ENCODE measurements at places on chromosomes 2 and 18. TPM values are rescaled to one million over a fixed set of nuclear protein-coding genes. Genes with fewer than 3 reads are reported as not detected.

DNA sequence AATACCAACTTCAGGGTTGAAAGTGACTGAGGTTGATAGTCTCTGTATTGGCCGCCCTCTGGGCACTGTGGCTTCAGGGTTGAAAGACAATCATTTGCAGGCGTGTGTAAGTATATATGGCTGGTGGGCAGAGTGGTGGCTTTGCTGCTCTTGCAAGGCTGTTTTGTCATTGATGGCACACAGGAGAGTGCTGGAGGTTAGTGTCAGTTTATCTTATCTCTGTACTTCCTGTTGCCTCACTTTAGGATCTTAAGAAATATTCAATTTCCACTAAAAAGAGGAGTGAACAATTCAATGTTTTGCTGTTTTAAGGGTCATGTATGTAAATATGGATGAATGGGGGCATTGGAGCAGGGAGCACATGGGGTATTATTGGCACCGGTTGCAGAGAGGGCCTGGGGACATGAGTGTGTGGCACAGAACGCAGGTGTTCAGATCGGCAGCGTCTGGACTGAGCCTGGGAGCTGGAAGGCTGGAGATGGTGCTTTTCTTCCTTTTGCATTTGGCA lies 51.5 kb downstream of the NCK2 start:
- H3K36me3 ChIP-seq = no peaks in the 10 kb centered on the region
- H3K4me3 ChIP-seq = no peak overlapping the region
- H3K27ac ChIP-seq = peak overlapping the region; percentile 78
- DNase-seq = peak; percentile 55
- H3K27me3 ChIP-seq = no peaks in the 10 kb centered on the region

DNA sequence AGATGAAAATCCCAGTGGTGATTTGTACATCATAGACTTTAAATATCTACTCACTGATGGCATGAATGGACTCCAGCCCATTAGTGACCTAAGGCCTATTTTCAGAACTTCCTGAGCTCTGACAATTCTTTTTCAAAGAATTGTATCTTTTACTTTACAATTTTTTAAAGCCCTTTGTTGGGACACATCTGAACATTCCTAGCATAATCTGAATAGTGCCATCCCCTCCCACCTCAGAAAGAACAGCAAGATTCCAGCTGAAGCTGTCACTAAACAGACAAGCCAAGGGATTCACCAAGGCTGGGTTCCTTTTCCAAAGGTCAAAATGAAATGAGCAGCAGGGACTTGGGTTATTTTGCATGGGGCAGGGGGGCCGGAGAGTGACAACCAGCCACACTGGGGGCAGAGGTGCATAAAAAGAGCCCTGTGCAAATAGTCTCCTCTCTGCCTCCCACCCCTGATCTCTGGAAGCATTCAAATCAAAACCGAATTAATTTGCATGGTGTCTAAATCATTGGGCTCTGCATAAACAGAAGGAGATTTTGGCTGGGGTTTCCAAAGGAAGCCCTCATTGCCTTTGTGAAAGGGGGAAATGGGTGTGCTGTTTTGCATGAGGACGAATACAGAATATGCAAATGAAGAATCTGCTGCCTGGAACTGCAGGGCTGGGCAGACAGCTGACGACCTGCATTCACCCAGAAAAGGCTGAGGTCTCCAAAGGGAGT lies 17.2 kb downstream of the EPHA4 start:
- no peaks in the 10 kb centered on the region for H3K36me3 ChIP-seq
- DNase-seq = no peak
- H3K27ac ChIP-seq = no peak overlapping the region
- H3K4me3 ChIP-seq = no peak overlapping the region

NR4A2 gene
- total RNA-seq = 1.9 TPM

AGAP1 gene
- total RNA-seq = 60.2 TPM

- no peaks in the 10 kb centered on the region for H3K27me3 ChIP-seq
- DNase-seq = no peak
- H3K4me1 ChIP-seq = no peaks in the 10 kb centered on the region
- H3K4me3 ChIP-seq = no peak overlapping the region
- H3K36me3 ChIP-seq = no peaks in the 10 kb centered on the region
These were observed 333.7 kb downstream of the CYP26B1 start for GRCh38 chr2:71813807-71814470.

DNA sequence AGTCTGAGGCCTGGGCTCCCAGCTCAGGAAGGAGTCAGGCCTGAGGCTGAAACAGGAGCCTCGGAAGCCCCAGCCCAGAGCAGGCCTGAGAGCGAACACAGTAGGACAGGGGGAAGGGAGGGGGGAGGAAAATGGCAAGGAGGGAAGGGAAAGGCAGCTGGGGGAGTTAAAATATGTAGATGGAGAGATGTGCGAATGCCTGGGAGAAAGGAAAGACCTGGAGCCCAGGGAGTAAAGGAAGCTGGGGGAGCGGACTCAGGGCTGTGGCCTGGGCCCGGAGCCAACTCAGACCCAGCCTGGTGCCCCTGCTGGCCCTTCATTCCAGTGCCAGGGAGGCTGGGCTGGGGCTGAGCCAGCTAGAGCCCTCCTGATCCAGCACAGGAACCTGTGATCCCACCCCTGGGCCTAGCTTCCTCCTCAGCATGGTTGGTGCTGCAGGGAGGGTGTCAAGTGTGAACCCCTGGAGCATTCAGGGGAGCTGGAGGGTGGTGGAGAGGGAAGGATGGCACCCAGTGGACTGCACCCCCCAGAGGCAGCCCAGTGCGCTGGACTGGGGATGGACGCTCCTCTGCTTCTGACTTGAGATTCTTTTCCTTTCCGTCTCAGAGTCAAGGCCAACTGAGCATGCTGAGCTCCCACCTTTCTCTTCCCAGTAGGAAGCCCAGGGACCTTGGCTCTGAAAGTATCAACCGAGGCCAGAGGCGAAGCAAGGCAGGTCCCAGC lies 46.3 kb downstream of the EMX1 start:
- H3K4me3 ChIP-seq = no peak overlapping the region
- no peak for DNase-seq
- no peaks in the 10 kb centered on the region for H3K36me3 ChIP-seq
- no peaks in the 10 kb centered on the region for H3K4me1 ChIP-seq
- H3K27me3 ChIP-seq = no peaks in the 10 kb centered on the region

LRRTM4 gene
- not detected for total RNA-seq

DNA sequence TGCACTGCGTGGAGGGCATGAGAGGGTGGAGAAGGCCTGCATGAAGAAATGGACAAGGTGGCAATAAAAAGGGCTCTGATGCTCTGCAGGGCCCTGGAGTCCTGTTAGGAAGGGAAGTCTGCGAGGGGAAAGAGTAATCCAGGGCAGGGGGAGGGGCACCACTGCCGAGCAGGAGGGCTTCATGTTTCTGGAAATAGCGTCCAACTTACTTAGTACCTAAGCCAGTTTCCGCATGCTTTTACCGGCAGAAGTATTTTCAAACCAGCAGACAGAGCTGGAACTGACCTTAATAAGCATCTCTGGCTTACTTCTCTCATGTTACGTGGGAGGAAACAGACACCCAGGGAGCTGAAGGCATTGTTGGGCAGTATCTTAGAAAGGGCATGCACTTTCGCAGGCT lies 156.7 kb downstream of the GALNT14 start:
- no peaks in the 10 kb centered on the region for H3K4me1 ChIP-seq
- no peak for DNase-seq
- H3K27ac ChIP-seq = no peak overlapping the region
- no peak overlapping the region for H3K4me3 ChIP-seq
- no peaks in the 10 kb centered on the region for H3K36me3 ChIP-seq

GRCh38 chr18:13680612-13681011 lies 45.7 kb downstream of the FAM210A start:
- no peak overlapping the region for H3K4me3 ChIP-seq
- DNase-seq = no peak
- no peaks in the 10 kb centered on the region for H3K36me3 ChIP-seq

C2orf80 gene
- total RNA-seq = not detected

GRCh38 chr18:78983512-78983911 lies 3.9 kb downstream of the SALL3 start:
- DNase-seq = no peak
- H3K27ac ChIP-seq = no peak overlapping the region
- H3K4me3 ChIP-seq = no peak overlapping the region
- H3K36me3 ChIP-seq = no peaks in the 10 kb centered on the region
- peaks cover 6% of the 10 kb centered on the region for H3K4me1 ChIP-seq

GRCh38 chr18:26710470-26711096 lies 154.9 kb downstream of the AQP4 start:
- no peak for DNase-seq
- H3K27ac ChIP-seq = no peak overlapping the region
- H3K4me1 ChIP-seq = no peaks in the 10 kb centered on the region
- H3K36me3 ChIP-seq = no peaks in the 10 kb centered on the region

DNA sequence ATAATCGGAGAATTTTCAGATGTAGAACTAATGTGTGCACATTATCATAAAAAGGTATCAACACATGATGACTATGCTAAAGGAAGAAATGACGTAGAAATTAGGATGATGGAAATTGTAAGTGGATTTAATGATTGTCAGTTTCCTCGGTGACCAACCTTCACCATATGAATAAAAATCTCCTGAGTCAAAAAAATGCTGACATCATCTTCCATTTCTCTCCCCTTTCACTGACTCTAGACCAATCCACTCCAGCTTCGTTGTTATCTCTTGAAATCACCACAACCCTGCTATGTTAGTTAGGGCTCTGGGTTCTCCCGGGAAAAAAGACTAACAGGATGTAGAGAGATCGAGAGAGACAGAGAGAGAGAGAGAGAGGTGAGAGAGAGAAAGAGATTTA lies 204.8 kb upstream of the KYNU start:
- no peak overlapping the region for H3K4me3 ChIP-seq
- H3K27me3 ChIP-seq = no peaks in the 10 kb centered on the region
- H3K36me3 ChIP-seq = no peaks in the 10 kb centered on the region
- DNase-seq = no peak
- no peaks in the 10 kb centered on the region for H3K4me1 ChIP-seq
- no peak overlapping the region for H3K27ac ChIP-seq

DNA sequence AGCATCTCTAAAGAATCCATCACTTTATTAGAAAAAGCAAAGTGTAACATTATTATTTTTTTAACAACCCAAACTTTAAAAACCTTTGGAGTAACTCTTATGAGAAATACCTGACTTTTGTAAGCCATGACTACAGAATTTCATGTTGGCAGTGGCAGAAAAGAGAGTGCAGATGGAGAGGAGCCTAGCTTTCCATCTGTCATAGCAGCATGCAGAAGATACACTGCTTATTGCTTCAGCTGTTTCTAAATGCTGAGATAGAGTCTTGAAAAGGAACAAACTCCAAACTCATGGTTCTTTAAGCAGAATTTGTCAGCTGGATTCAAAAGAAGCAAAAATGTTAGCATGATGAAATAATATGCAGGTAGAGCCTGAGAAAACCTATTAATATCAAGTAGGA lies 1130.3 kb downstream of the DPP10 start:
- H3K27me3 ChIP-seq = no peaks in the 10 kb centered on the region
- no peak overlapping the region for H3K4me3 ChIP-seq
- no peaks in the 10 kb centered on the region for H3K36me3 ChIP-seq
- no peak for DNase-seq
- no peaks in the 10 kb centered on the region for H3K4me1 ChIP-seq
- H3K27ac ChIP-seq = no peak overlapping the region

FABP1 gene
- total RNA-seq = 2,513 TPM

- H3K36me3 ChIP-seq = no peaks in the 10 kb centered on the region
- H3K4me1 ChIP-seq = no peaks in the 10 kb centered on the region
- H3K27ac ChIP-seq = no peak overlapping the region
- H3K4me3 ChIP-seq = no peak overlapping the region
- DNase-seq = no peak
These were observed 186.7 kb upstream of the SIX2 start for GRCh38 chr2:45195916-45196315.

- DNase-seq = no peak
- H3K27me3 ChIP-seq = no peaks in the 10 kb centered on the region
- no peaks in the 10 kb centered on the region for H3K4me1 ChIP-seq
- no peaks in the 10 kb centered on the region for H3K36me3 ChIP-seq
- no peak overlapping the region for H3K27ac ChIP-seq
These were observed 13.1 kb upstream of the CCNYL1 start for GRCh38 chr2:207698301-207698700.

DNA sequence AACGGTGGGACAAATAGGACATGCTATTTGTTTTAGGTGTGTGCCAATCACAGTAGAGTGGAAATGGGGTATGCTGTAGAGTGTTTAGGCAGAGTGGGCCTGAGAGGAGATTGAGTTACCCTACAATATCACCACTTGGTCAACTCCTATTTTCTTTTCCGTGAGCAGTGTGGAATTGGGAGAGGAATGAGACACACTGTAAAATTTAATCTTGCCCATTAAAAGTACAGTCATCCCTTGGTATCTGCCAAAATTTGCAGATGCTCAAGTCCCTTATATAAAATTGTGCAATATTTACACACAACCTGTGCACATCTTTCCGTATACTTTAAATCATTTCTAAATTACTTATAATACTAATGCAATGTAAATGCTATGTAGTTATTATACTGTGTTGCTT lies 12.4 kb downstream of the FBXO48 start:
- peaks cover 5% of the 10 kb centered on the region for H3K4me1 ChIP-seq
- no peaks in the 10 kb centered on the region for H3K27me3 ChIP-seq
- no peak overlapping the region for H3K27ac ChIP-seq

DNA sequence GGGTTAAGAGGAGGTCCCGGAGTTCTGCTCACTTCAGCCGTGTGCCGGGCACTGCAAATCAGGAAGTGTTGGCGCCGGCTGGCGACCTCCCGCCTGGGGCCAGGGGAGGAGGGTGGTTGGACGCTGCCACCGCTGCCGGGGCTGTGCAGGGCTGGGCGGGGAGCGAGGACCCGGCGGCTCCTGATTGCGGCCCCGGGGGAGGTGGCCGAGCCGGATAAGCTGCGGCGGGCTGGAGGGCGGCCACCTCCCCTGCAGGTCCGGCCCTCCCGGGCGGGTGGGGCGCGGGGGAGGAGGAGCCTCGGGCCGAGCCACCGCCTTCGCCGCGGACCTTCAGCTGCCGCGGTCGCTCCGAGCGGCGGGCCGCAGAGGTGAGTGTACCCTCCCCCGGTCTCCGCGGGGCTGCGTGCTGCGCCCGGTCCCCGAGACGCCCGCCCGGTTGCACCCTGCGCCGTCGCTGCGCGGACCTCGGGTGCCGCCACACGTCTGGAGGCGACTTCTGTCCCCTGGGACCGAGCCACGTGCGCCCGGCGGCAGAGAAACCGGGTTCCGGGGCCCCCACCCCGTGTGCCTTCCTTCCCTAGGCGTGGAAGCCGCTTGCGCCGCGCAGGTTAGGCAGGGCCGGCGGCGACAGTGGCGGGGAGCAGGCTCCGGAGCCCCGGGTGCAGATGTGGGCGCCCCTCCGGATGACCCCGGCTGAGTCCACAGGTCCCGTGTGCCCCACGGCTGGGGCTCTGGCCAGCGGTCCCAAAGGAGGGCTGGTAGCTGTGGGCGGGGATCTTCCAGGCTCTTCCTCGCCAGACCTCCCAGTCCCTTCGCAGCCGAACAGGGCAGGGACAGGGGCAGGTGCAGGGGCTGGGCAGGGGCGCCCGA lies at the start of gene STEAP3:
TSS of gene STEAP3 (plus strand) at position 314 of the 870 bp plus-strand sequence. CDS start 7,179 bp downstream, outside the sequence.
- H3K27me3 ChIP-seq = no peaks in the 10 kb centered on the region
- H3K36me3 ChIP-seq = no peaks in the 10 kb centered on the region
- H3K4me3 ChIP-seq = peak within 1 kb of the TSS; percentile 72
- H3K27ac ChIP-seq = peak within 1 kb of the TSS; percentile 32

FAM117B gene
- 10.5 TPM for total RNA-seq

DNA sequence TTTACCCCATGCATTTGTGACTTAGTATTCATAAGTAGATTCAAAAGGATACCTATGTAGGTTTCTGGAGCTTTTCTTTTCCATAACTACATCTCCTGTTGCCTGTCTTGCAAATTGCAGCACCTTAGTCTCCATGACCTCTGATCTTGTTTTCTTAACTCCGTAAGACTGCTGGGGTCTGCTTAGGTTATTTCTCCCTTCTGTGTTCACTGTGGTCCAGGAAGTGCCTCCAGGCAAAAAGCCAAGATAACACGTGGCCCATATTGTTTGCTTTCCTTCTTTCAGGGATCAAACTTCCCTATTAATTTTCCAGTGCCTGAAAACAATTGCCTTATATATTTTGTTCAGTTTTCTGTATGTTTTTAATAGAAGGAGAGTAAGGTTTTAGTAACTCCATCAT lies 86.4 kb downstream of the GCA start:
- H3K27me3 ChIP-seq = no peaks in the 10 kb centered on the region
- H3K4me1 ChIP-seq = no peaks in the 10 kb centered on the region
- DNase-seq = no peak
- H3K4me3 ChIP-seq = no peak overlapping the region
- no peak overlapping the region for H3K27ac ChIP-seq
